Fibroblast of skin of abdomen (primary cell): ENCODE measurements at places on chromosomes 6 and 20.

DNA sequence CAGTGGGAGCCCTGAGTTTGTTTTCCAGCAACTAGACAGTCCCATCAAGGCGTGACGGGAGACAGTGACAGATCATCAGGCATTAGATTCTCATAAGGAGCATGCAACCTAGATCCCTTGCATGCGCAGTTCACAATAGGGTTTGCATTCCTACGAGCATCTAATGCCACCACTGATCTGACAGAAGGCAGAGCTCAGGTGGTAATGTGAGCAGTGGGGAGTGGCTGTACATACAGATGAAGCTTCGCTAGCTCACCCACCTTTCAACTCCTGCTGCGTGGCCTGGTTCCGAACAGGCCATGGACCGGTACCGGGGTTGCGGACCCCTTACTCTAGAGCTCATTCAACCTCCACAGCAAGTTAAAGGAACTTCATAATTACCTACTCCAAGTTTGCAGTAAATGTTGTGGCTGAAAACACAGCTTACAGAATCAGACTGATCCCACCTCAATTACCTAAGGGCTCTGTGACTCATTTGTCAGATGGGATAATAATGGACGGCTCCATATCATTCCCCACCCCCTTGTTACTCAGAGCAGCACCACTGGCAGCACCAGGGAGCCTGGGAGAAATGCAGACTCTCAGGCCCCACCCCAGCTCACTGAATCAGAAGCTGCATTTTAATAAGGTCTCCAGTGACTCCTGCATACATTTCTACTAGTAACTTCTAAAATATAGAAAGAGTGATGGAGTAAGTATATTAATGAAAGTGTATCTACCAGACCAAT is 15.7 kb downstream of the PXMP4 start:
- no peak for DNase-seq

GRCh38 chr20:10965936-10966470 is 292.2 kb upstream of the JAG1 start:
- no peak for DNase-seq

DNA sequence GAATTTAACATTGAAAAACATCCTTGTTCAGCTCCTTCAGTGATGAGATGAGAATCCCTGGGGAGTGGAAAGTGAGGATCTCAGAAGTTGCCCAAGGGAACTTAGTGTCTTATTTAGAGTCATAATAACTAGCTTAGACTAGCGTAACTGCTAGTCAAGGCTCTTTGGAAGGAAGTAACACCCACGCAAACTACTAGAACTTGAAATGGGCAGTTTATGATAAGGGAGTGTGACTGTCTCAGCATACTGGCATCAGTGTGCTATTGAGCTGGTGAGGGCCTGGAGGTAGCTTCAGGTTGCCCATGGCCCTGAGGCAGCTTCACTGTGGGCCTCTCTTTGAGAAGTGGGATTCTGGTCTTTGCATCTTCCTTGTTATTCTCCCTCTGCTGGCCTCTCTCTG is 40.1 kb downstream of the SLX4IP start:
- no peak for DNase-seq

DNA sequence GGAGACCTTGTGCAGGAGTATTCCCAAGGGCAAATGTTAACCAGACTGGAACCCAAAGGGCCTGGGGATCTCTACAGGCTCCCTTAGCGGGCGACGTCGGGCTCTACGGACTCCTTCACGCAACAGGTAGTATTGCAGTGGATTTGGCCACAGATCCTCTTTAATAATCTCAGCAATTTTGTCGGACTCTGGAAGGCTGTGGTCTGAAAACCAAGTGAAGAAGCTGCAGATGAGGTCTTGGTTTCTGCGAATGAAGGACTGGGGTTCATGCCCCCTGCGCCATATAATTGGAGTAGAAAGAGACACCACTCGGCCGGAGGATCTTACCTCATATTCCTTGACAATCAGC is 1.3 kb downstream of the TSPYL1 start:
- DNase-seq: no peak

GRCh38 chr20:63877755-63878470 is 12.8 kb downstream of the TPD52L2 start:
- DNase-seq: no peak

GRCh38 chr6:145836772-145837171 is 22.2 kb upstream of the FBXO30 start:
- peak; percentile 24 for DNase-seq

DNA sequence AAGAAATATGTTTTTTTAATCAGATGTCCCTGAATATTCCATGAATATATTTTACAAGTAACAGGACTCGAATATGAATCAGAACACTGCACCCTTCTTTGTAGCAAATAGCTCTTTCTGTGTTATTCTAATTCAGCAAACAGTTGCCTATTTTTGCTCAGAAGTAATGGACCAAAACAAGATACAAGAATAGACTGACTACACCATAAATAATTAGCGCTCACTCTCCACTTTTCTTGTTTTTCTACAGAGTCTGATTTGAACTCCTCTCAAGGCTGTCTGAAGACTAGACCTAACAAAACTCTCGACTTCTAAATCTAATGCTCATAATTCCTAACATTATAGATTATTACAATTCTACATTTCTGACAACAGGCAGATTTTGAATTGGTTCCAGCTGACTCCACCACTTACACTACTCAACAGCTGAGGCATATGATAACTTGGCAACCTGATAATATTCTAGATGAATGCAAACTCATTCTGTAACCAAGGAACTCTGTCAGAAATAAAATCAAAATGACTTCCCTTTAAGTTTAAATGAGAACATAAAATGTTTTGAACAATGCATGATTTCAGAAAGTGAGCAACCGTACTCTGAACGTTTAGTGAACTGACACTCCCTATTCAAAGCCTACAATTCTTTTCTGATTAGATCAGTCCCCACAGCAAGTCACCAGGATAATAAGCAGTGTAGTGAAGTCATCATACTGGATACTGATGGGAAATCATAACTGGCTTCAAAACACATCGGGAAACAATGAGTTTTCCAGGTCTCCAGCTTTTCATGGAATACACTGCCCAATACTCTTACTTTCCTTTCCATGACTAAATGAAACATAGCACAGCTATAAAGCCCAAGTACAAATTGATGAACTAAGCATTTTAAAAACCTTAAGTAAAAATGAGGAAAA is 114.2 kb upstream of the BEND6 start:
- DNase-seq: peak; percentile 74

- no peak for DNase-seq
These were observed 232.3 kb upstream of the FKBP1C start for GRCh38 chr6:62978920-62979319.

DNA sequence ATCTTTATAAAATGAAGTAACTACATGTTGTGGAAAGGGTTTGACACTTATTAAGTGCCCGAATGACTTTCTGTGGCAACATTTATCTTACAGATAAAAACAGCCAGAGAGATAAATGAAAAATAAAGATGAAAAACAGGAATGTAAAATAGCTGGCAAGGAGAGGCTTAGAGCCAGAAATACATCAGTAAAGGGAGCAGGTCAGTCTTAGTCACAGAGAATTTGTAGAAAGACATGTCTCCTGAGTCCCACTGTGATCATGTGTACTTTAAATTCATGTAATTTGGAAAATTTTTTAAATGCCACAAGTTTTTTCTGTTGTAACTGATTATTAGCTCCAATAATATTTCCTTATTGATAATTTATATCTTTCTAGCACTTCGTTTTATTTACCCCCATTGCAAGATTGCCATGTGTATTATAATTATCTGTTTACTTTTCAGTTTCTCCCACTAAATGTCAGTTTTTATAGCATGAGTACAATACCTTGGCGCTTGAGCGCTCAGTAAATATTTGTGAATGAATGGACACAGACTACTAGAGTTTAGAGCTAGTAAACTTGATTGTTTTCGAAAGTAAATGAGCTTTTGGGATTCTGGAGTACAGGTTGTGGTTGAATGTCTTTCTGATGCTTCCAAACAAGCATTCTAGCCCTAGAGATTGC is 15.2 kb downstream of the TAB2 start:
- DNase-seq: no peak

DNA sequence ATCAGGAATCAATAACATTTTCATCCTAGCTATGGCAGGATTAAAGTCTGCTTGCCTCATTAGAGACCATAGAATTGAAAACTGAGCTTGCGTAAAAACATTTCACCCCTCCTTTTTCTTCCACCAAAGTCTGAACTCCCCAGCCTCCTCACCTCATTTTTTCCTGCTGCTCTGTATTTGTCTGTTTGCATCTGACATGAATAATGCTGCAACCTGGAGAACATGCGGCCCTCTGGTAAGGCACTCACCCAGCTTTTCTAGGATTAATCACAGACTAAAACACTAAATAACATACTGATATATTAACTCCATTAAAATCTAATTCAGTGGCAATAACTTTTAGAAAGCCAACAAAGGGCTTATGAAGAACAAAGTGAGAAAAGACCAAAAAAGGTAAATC is 677.7 kb upstream of the NRSN1 start:
- DNase-seq: no peak

GRCh38 chr6:73752943-73753342 is 56.9 kb downstream of the CD109 start:
- DNase-seq: no peak

DNA sequence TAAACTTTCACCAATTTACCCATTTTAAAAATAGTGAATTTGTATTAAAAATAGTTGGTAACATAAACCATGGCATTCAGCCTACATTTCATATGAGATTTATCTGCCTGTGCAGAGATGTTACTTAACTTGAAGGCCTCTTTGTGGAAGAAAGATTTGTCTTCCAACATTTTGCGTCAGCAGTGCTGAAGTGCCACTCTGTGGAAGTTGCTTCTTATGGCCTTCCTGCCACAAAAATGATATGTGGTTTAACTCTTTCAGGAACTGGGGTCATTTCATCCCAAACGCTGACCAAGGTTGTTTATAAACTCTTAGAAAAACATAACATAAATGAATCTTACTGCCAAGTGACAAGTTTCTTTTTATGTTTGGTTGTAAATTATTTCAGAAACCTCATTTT is 246.8 kb downstream of the ARID1B start:
- DNase-seq: peak; percentile 20
